ENCODE measurements at places on chromosomes 5 and 9.

DNA sequence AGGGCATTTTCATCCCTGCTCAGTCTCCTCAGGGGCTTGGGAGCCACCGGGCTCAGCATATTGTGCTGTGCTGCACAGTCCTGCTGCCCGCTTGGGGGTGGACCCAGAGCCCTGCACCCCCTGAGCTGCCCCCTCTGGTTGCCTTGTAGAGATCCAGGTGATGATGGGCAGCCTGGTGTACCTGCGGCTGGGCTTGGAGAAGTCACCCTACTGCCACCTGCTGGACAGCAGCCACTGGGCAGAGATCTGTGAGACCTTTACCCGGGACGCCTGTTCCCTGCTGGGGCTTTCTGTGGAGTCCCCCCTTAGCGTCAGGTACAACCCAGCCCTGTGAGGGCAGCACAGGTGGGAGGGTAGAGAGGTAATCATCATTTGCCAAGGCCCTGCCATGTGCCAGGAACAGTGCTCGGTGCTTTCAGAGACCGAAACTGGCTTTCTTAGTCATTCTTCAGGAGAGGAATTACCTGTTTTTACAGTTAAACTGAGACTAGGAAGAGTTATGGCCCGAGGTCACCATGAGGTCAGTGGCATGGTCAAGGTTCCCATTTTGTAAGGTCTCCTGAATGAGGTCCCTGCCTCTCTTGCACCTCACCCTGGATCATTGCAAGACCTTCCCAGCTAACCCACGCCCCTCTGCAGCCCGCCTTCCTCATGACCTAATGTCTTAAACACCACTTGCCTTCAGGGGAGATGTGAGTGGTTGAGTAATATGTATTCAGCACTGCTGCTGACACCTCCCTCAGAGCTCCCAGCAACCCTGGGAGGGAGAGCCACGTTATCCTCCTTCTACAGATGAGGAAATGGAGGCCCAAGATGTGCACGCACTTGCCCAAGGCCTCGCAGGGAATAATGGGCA lies 7.5 kb downstream of the NHP2 start:
- DNase-seq = peak; percentile 46

- DNase-seq = no peak
These were observed 491.0 kb upstream of the CLINT1 start for GRCh38 chr5:158349987-158350386.

DNA sequence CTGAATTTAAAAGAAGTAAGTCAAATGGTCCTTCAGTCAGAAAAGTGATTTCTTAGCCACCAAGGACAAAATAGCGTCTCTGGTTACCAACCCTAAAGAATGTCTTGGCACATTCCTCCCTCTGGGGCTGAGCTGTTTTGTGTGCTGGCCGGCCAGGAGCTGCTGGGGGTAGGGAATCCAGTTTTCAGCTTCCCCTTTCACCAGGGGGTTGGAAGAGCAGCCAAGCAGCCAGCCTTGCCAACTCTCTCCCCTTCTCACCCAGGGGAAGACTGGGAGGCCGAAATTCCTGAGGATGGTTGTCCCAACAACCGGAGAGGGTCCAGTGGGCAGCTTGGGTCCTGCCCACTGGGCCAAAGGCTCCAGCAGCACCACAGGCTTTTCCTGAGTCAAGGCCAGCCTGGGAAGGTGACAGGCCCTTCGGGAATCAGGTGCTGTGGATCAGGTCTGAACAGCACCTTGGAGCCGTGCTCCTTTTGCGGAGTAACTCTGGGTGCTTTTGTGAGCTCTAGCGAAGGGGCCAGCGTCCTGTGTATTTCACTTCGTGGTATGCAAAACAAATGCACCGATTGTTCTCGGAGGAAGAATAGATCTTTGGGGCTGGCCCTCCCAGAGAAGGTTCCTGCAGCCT lies 4.2 kb downstream of the WWC1 start:
- DNase-seq = no peak

GRCh38 chr5:29131285-29131684 lies 2062.2 kb upstream of the CDH6 start:
- no peak for DNase-seq

DNA sequence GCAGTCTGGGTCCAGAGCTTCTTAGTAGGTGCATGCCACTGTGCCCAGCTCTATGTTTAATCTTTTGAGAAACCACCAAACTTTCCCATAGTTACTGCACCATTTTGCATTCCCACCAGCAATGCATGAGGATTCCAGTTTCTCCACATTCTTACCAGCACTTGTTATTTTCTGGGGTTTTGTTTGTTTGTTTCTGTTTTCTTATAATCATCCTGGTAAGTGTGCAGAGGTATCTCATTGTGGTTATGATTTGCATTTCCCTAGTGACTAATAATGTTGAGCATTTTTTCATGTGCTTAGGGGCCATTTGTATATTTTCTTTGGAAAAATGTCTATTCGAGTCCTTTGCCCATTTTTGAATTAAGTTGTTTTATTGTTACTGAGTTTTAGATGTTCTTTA lies 11.4 kb downstream of the FOXE1 start:
- no peak for DNase-seq

- no peak for DNase-seq
These were observed 277.0 kb downstream of the DIRAS2 start for GRCh38 chr9:90365666-90366065.

DNA sequence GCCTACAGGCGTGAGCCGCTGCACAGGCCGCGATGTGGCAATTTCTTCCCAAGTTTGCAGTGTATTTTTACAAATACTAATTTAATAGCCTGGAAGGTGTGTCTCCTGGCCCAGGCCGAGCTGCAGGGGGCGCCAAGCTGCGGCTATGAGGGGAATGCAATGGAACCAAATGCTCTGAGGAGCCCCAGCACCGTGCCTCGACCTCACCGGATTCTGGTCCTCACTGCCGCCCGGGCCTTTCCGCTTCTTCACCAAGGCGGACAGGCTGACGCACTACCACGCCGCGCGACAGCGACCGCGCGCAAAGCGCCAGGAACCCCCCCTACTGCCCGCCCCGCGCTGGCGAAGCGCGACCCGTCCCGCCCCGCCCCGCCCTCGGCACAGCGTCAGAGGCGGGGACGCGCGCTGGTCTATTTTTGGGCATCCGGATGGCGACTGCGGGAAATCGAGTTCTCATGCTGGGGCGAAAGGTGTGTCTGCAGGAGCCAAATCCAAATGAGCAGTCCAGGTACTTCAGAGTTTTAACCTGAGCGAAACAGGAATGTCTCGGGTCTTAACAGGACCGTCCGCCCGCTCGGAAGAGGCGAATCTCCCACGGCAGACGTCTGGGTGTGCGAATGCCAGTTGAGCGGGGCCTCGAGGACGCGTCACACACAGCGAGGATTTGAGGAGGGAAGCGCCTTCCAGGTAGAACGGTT lies 31.7 kb upstream of the PRXL2C start:
- DNase-seq = peak; percentile 31

DNA sequence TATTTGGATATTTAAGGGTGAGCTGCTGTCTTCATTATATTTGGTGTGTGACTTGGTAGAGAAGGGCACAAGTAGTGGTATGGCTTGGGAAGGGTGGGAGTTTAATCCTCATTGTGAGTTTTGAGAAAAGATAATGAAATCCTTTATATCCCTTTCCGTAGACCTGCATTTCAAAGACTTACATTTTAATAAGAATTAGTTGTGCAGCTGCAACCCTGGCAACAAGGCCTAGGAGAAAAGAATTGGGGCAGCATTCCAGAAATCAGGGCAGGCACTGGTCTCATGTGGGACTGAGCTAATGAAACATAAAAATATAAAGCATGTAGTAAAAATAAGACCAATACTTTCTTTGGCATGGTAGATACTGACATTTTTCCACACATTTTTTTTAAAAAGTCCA lies 60.5 kb downstream of the CDC42SE2 start:
- no peak for DNase-seq

DNA sequence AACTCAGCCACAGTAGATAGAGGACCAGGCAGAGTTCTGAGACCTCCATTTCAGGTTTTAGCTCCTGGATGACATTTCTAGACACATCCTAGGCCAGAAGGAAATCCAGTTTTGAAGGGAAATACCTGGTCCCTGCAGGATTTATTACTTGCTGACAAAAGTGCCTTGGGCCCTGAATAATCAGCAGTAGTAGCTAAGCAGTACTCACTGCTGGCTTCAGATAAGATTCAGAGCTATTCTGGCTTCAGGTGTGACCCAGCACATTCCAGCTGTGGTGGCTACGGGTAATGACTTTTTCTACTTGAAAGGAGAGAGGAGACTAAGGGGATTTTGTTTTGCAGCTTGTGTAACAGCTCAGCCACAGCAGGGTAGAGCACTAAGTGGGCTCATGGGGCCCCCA lies 34.0 kb downstream of the NDUFAF2 start:
- no peak for DNase-seq

DNA sequence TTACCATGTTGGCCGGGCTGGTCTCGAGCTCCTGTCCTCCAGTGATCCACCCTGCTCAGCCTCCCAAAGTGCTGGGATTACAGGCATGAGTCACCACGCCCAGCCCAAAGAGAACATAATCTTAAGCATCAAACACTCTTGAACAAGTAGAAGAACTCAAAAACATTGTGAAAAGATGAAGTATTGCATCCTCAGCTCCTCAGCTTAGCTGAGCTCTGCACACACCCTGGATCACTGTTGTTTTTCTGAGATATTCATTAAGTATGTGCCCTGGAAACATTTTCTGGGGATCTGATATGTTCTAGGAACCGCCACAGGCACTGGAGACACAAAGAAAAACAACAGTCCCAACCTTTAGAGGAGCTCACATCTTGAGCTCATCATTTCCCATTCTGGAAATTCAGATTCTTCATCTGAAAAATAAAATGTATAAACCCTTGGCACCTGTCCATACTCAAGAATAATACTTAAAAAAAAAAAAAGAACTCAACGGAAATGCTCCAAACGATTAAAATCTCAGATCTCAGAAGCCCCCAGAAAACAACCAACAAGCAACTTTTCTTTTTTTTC lies 62.2 kb upstream of the ZNF462 start:
- no peak for DNase-seq

Data from stimulated activated CD4-positive, alpha-beta T cell treated with anti-CD3 and anti-CD28 coated beads, Interleukin-1b, Interleukin-23, amount 100 ng/mL, for 1 hour (primary cell).